ENCODE measurements at places on chromosomes 6 and 20.

DNA sequence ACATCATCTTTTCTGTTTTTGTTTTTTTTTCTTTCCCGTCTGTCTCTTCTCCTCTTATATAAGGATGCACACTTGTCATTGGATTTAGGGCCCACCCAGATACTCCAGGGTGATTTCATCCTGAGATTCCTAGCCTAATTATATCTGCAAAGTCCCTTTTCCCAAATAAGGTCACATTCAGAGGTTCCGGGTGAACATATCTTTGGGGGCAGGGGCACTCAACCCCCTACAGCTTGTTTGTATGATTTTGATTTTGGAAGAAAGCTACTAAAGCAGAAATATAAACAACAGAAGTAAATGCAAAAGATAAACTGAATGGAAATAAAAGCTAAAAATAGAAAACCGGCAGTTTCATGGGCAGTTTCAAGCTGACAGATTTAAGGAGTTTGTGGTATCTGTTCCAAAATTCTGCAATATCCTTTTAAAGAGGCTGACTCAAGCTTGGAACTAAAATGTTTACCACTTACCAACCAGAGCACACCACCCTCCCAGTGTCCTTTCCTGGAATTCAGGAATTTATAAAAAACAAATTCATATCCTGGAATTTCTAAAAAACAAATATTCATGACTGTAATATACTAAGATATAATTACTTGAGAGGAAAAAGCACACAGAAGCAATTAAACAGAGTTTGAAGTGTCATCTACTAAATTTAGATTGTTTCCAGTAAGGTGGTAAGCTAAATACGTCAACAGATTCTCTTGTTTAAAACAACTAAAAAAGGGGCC, 100.0 kb upstream of the CARMIL1 start:
- DNase-seq: no peak

- no peak for DNase-seq
Measured at GRCh38 chr20:50360218-50360672, 149.9 kb upstream of the PTPN1 start.

DNA sequence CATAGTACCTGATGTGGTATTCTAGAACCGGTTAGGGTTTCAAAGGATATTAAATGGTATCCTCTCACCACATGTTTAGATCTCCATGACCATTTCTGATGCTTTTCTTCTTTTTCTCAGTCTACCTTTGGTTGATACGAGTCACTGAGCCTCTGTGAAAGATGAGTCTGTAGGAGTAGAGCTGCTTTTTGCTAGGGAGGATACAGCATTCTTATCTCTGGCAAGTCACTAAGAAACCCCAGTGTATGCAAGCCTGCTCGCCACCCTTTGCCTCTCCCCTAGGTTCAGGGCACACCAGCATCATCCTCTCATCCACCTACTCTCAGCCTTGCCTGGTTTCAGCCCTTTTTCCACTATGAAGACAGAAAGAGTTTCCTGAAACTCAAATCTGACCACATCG, 89.9 kb downstream of the MTFR2 start:
- DNase-seq: no peak

DNA sequence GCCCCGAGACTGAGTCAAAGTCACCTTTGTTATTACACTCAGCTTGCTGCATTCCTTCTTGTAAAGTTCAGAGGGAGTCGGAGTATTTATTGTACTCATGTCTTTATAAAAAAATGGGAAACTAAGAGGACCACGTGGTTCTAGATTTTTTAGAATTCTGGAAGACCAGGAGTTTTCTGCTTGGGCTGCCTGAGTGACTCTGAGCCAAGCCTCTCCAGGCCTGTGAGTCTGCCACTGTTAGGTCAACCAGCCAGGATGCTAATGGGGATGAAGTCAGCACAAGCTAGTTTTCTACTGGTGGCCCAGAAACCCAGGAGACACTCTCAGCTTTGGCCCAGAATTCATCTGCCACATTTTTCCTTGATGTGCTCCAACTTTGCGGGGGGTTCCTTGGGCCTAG, 453.5 kb upstream of the SULF2 start:
- no peak for DNase-seq

- no peak for DNase-seq
Measured at GRCh38 chr6:110981202-110981600, 637 bp upstream of the RPF2 start.

DNA sequence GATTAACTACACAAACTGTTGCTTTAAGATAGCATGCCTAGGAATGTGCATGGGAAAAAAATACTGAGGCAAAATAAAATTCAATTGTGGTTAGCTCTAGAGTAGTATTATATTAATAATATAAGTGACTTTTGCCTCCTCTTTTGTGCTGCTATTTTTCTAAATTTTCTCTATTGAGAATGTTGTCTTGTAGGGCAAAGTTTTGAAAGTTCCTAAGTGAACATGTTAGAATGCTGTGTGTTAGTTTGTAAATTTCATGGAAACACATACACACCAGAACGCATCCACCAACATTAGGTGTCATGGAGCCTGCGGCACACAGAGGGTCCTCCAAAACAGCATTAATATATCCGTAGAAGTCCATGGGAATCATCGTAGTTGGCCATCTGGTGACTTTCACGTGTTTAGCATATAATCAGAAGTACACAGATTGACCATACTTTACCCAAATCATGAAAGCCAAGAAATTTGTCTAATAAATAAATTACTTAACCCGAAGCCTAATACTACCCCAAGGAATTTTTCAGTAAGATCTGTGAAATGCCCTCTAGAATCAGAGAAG, 25.6 kb downstream of the ARHGAP18 start:
- no peak for DNase-seq

GRCh38 chr6:39342692-39343395, 20.3 kb upstream of the KCNK16 start:
- DNase-seq: no peak

- DNase-seq: peak; percentile 96
Measured at GRCh38 chr6:83859410-83860358, at the start of gene CYB5R4. Gene CYB5R4 (plus strand): TSS chr6:83859689. CDS start chr6:83859783, 94 bp downstream.

- no peak for DNase-seq
Measured at GRCh38 chr6:47134476-47135189, 92.5 kb upstream of the ADGRF1 start.

DNA sequence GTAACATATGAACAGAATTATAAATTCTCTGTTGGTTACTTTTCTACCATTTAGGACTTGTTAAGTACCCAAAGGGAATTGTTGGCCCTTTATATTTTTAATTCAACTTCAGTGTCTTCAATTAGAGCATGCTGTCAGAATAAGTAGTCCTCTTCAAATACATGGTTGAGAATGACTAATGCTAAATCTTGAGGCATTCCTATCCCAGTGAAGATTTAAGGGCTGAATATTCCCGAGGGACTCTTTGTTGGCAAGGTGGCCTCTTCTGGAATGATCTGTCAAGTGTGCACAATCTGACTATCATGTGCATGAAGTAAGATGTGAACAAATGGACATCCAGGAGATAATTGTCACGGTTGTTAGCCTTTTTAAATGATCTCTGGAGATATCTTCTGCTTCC, 421.7 kb downstream of the BMP2 start:
- DNase-seq: no peak

DNA sequence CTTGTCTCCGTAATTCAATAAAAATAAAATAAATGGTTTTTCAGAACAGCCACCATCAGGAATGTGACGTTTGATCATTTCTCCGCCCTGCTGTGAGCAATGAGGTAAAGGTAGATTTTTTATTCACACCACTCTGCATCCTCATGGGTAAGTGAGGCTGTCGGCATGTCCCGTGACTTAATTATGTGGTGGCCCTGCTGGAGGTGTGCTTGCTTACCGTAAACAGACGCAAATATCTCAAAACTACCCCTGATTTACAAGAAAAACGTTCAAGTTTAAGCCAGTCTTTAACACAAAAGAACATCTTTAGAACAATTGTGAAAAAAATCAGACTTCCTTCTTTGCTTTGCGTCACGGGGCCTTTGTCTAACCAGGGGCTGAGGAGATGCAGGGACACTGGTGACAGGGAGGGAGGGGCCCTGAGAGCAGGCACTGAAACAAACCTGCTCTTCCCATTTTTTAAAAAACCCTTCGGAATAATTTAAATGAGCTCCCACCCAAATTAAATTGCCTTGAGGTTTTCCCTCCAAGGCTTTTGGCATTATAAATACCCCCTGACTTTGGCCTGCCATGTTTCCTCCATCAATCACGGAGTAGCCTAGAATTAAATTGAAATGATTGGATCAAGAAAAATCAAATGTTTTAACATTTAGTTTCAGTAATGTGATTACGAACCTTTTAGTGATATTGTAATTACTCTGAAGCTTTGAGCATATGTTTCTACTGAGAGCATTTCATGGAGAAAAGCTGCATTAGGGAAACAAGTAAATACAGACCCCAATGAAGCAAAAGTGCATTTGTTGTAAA, 13.4 kb downstream of the PRKN start:
- DNase-seq: no peak

GRCh38 chr6:145087034-145087433, 648.3 kb downstream of the EPM2A start:
- DNase-seq: no peak

GRCh38 chr6:38646166-38646878, 6.6 kb upstream of the BTBD9 start:
- no peak for DNase-seq

- no peak for DNase-seq
Measured at GRCh38 chr6:105645156-105645555, 242.3 kb upstream of the PREP start.

GRCh38 chr6:85464722-85465150, 14.9 kb downstream of the NT5E start:
- no peak for DNase-seq

DNA sequence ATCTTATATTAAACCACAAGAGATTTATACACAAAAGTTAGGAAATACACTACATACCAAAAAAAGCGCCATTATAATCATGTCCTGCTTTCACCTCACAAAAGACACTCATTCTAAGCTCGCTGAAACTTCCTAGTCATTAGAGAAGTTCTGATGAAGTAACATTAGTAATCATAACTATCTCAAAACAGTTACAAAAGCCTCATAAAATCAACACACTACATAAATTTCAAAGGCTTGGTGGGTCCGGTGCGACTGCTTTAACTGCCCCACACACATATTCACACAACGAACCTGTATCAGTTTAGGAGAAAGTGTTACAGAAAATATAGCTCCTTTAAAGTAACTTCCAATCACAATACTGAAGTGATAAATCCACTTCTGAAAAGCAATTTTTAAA, 1.9 kb downstream of the PHIP start:
- no peak for DNase-seq

- DNase-seq: no peak
Measured at GRCh38 chr6:5562277-5562676, 301.0 kb downstream of the FARS2 start.

GRCh38 chr6:90066697-90067096, 172.4 kb downstream of the GJA10 start:
- DNase-seq: no peak

DNA sequence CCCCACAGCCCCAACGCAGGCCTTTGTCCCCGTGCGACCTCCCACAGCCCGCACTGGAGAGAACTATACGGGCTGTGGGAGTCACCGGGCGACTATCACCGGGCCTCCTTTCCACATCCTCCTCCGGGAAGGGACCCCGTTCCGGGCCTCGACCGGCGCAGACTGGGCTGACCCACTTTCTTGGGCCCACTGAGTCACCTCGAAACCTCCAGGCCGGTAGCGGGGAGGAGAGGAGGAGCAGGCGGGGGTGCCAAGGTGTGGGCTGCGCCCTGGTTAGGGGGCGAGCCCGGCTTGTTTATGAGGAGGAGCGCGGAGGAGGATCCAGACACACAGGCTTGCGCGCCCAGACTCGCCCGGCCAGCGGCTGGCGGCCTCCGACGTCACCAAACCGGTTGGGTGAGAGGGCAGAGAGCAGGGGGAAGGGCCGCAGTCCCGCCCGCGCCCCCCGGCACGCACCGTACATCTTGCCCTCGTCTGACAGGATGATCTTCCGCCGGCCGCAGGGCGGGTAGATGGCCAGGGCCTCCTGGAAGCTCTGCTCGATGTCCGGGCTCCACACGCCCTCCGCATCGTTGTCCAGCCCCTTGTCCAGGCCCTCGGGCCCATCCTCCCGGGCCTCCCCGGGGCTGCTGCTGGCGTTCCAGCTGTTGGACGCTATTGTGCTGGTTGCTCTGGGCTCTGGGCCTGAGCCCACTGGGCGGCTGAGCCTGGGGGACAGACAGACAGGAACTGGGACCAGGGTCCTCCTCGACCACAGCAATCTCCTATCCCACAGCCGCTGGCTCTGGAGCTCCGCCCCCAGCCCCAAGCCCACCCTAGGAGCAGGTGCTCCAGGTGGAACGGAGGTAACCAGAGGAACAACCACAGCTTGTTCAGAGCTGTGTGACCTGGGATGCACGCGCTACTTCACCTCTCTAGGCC, 10.6 kb downstream of the TEAD3 start:
- DNase-seq: peak; percentile 74

GRCh38 chr6:106300944-106301343, 24.6 kb downstream of the ATG5 start:
- no peak for DNase-seq

DNA sequence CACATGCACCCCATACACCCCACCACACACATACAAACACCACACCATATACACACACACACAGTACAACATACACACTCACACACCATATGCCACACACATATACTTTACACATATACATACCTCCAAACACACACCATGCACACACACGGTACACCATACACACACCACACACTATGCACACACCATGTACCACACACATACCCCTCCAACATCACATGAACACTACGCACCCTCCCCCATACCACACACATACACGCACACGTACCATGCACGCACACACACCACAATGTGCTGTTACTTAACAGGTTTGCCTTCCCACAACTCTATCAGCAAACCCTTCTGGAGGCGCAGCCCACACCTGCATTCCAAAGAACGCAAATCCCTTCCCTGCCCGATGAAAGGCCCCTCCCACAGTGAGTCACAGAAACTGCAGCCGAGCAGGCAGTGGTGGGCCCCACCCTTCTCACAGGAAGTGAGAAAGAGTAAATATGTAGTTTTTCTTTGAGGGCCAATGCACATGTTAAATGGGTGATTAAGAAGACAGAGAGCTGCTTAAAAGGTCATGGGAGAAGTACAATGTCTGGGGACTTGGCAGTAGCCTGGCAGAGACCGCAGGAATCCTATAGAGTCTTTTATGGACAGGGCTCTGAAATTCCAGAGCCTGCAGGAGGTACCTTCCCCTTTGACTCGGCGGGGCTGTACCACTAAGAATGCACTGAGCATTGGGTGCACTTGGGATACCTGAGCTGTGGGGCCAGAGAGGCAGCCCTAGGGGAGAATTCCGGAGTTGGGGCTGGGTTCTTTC, 34.1 kb upstream of the EZR start:
- peak; percentile 53 for DNase-seq

DNA sequence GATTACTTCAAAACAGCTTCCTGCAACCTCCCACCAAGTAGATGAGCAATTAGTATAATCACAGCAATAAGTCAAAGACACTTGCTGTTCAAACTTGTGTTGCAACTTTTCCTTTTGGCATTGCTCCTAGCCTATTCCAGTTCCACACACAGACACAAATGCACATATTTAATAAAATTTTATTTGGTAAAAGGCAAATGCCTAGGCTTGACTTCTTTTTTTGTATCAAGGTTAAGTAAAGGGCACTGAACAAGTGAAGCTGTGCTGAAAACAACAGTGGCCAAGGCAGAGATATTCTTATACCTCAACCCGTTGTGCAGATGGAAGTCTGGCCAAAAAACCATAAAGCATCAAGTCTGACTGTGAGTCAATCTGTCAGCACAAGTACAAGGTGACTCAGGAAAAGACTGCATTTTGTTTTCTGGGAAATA, 708.4 kb upstream of the CITED2 start:
- no peak for DNase-seq

Data from Right ventricle myocardium superior (tissue), 1 donor.